Prostate gland (tissue), 2 donors: ENCODE measurements at places on chromosomes 16 and 17. TPM values are rescaled to one million over a fixed set of nuclear protein-coding genes. Genes with fewer than 3 reads are reported as not detected.

CD7 gene
- total RNA-seq, result not detected

NXPH3 gene
- 4.7 TPM for total RNA-seq

ZNF668 gene
- total RNA-seq, result 21.4 TPM

BRICD5 gene
- 26.2 TPM for total RNA-seq

MYH2 gene
- total RNA-seq, result 0.18 TPM

DDX19B gene
- 37.0 TPM for total RNA-seq

SSTR5 gene
- 1.1 TPM for total RNA-seq

GRAP gene
- total RNA-seq, result 11.1 TPM

SLC43A2 gene
- 11.8 TPM for total RNA-seq

HSD11B2 gene
- total RNA-seq, result 35.6 TPM

CTU2 gene
- total RNA-seq, result 19.1 TPM

CCDC47 gene
- total RNA-seq, result 90.8 TPM

KRT32 gene
- not detected for total RNA-seq

ACSM2A gene
- total RNA-seq, result 0.17 TPM

SCARF1 gene
- 11.0 TPM for total RNA-seq

ZP2 gene
- not detected for total RNA-seq

ZFP1 gene
- total RNA-seq, result 10.3 TPM
